ENCODE measurements at places on chromosomes 3 and 15.

GRCh38 chr3:9881441-9881840, 1.4 kb upstream of the CIDEC start:
- DNase-seq: no peak

DNA sequence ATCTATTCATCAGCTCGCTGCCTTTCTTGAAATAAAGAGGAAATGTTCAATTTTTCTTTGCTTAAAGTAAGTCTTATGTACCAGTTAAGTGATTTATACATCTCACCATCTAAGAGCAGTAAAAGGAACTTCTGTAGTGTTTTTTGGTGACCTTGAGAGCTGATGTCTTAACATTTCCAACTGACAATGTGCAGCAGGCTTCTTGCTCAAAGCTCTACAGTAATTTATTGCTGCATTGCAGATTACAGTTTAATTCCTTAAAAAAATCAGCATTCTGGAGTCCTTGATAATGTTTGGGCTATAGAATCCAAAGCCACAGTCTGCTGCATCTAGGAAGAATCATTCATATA, 61.6 kb downstream of the DIPK2A start:
- DNase-seq: no peak

- no peak for DNase-seq
These were observed 655.2 kb upstream of the ADAMTS9 start for GRCh38 chr3:65343026-65343425.

DNA sequence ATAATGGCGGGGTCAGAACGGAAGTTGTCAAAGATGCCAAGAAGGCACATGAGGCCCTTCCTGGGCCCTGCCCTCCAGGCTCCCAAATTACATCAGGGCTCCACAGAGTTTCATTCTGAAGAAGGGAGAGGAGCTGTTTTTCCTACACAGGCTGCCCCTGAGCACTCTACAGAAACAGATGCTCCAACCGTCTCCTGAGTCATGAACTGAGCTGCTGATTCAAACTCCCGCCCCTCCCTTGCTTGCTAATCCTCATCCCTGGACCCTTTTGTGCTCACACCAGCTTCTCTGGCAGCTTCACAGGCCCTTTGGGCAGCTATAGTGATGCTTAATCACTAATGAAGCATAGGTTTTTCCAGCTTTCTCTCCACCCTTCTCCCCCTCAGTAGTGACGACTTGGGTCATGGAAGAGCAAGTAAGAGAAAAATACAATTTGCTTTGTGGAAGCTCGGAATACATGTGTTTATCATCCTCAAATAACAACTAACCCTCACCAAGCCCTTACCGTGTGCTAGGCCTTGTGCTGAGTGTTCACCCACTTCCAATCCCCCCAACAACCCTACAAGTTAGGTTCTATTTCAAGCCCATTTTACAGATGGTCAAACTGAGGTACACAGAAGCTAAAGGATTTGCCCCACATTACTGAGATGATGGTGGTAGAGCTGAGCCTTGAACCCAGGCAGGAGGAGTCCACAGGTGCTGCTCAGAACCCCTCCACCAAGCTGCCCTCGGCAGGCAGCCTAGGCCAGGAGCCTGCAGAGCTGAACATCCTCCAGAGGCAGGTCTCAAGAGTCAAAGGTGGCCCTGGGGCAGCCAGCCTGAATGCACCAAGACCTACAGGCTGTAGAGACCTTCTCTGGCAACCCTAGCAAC, 21.9 kb downstream of the MEGF11 start:
- no peak for DNase-seq

DNA sequence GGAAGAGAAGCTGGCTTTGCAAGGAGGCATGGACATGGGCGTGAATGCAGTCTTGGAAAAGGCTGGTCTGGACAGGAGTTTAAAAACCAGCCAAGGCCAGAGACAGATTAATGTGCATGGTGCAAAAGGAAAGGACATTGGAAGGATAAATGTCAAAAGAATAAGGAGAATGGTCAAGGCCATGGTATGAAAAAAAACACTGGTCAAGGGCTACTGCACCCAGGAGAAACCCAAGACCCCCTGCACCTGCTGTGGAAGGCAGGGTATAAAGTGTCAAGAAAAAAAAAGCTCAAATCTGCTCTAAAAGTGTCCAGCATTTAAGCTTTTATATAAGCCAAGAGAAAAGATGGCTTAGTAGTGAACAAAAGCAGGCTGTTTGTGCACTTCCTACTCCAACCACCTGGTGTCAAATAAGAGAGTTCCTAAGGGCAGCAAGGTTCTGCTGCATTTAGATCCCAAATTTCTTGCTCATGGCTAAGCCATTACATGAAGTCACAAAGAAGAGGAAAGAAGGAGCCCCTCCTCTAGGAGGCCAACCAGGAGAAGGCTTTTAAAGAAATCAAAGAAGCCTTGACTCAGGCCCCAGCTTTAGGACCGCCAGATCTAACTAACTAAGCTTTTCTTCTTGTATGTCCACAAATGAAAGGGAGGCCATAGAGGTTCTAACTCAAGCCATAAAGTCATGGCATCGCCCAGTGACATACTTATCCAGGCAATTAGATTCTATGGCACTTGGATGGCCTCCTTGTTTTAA, 16.9 kb downstream of the CCR4 start:
- no peak for DNase-seq

- no peak for DNase-seq
These were observed 41.1 kb upstream of the CSTA start for GRCh38 chr3:122283796-122284445.

DNA sequence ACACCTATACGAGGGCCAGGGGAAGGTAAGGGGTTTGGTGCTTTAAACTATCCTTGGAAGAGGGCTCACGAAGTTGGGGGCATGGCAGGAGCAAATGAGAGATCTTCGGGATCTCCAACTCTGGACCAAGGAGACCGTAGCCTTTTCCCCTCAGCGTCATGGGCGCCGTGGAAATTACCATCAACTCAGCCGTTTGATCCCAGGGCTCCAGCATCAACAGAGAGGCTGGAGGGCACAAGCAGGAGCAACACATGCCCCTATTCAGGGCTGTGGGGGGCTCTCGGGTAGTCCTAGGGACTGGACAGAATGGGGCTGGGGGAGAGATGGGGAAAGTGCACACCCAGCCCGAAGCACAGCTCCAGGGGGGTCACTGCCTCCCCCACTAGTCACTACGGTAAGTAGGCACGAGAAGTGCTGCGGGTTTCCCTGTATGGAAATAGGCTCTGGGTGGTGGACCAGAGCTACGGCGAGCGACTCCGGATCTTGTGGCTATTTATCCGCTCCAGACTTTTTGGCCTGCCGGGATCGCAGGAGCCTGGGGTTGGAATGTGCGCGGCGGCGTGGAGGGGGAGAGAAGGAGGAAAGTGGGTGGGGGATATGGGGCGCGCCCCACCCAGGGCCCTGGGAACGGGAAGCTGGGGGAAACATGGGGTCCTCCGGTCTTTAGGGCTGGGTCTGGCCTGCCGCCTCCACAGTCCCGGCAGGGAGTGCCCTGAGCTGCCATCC, 539 bp upstream of the LAMB2 start:
- no peak for DNase-seq

DNA sequence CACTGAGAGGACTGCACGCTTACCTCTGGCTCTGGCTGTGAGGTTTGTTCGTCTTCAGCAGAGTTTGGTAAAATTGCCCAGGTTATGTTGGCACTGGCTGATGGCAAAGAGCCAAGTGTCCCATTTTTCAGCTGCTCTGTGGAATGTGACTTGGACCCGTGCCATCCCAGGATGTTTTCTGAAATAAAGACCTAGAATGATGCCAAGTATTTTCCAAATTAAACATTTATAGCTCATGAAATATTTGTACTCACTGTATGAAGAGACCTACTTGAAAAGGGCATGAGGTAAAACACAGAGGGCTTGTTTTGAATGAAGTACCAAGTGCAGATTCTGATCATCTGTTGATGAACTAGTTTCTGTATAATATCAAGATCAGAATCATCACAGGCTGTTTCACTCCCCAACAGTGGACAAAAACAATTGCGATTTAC, 200.5 kb downstream of the STT3B start:
- DNase-seq: no peak

GRCh38 chr3:167716920-167717319, 17.8 kb downstream of the PDCD10 start:
- no peak for DNase-seq

- no peak for DNase-seq
These were observed 84.6 kb downstream of the HCN4 start for GRCh38 chr15:73284090-73284716.

All from GM12865 (cell line).